ENCODE measurements at places on chromosomes 5 and 9.

DNA sequence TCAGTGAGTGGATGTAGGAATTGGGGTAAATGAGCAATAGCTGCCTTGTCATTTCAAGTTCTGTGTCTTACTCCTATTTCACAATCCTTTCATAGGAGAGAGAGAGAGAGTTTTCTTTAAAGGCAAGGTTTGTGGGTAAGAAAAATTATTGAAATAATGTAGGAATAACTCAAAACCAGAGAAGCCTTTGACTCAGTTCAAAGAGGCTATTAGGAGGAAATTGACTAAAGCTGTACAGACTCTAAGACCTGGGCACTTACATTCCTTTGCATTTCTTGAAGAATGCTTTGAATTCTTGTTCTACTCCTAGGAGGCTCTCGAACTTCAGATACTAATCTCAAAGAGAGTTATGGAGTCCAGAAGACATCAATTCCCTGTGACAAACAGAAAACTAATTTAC, 257.1 kb downstream of the FBXL7 start:
- no peak for DNase-seq

GRCh38 chr9:113386571-113387393, 10.0 kb upstream of the HDHD3 start:
- DNase-seq: no peak

- DNase-seq: no peak
Measured at GRCh38 chr5:153711755-153712154, 221.3 kb downstream of the GRIA1 start.

GRCh38 chr5:133240425-133241091, 188.7 kb downstream of the HSPA4 start:
- no peak for DNase-seq

DNA sequence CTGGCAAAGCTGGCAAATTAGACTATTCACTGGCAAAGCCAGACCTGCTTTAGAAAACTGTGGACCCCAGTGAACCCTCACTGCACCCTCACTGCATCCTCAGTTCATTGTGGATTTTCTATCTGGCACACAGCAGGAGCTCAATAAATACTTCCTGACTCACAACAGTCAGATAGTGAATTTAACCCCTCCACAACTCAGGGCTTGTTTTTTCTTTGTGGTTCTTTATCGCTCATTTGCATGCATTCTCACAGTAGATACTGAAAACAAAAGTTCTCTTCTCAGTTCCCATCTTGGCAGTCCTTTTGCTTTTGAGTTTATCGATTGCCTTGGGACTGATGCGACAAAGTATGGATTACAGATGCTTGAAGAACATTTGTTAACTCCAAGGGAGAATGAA, 99.8 kb downstream of the ACTL7B start:
- DNase-seq: no peak

DNA sequence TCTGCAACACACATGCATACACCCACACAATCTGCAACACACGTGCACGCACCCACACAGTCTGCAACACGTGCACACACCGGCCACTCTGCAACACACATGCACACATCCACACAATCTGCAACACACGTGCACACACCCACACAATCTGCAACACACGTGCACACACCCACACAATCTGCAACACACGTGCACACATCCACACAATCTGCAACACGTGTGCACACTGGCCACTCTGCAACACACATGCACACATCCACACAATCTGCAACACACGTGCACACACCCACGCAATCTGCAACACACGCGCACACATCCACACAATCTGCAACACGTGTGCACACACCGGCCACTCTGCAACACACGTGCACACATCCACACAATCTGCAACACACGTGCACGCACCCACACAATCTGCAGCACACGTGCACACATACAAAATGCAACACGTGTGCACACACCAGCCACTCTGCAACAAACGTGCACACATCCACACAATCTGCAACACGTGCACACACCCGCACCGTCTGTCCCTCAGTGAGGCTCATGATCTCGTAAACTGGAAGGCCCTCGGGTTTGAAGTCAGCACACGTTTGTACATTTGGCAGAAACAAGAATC, 18.4 kb downstream of the PLEKHG4B start:
- no peak for DNase-seq

DNA sequence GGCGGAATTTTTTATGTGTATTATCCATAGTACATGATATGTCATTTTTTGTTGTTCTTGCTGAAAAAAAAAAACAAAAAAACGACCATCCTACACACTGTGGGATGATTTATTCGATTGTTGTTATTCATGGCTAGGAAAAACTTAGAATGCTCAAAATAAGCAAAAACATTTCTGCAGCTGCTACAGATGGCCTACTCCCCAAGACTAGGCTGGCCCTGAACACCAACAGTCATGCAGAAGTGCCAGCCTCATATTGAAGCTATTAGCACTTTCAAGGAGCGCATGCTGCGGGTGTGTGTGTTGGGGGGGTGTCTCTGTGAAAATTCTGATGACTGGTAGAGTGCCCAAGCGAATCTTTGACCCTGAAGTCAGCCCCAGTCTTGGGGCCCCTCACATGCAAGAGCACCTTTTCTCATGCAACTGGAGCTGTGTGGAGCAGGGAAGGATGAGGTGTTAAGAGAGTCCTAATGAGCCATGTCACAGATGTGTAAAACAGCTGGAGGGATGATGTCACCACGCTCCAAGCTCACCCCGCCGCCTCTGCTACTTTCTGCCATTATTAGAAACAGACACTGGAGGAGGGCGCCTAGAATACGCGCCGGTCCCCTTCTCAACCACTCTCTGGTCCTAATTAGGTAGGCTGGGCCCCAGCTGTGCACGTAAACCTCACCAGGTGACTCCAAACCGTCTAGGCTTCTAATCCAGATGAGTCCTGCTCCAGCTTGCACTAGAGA, 61.0 kb upstream of the SMIM23 start:
- DNase-seq: no peak

DNA sequence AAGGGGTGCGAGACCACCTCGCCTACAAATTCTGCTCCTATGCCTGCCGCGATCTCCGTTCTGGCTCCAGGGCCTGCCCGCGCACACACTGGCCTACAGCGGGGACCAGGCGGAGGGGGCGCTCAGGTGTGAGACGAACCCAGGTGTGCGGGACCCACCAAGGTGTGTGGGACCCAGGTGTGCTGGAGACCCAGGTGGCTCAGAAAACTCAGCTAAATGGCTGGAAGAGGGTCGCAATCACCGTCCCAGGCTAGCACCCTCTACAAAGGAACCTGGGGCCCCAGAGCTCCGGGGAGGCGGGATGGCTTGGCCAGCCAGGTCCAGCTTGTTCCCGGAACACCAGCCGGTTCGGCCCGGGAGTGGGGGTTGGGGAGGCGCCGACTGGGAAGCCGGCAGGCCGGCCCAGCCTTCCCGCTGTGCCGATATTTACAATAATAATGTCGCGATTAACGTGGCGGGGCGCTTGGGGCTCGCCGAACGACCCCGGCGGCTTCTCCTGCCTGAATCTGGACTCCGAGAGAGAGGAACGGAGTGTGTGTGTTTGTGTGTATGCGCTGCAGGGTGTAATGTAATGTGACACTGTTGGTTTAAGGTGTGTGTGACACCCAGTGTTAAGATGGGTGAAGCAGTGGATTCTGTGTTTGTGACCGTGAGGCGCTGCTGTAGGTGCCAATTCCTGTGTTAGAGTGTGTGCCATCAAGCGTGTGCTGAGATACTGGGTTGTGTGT, 1.4 kb downstream of the PCDH1 start:
- peak; percentile 41 for DNase-seq

- peak; percentile 46 for DNase-seq
Measured at GRCh38 chr5:82793808-82794419, 283.3 kb downstream of the TMEM167A start.

Measured in CD4-positive, alpha-beta T cell treated with Interleukin-17A for 1 hour (primary cell).